ENCODE measurements at places on chromosomes 1 and 21.

DNA sequence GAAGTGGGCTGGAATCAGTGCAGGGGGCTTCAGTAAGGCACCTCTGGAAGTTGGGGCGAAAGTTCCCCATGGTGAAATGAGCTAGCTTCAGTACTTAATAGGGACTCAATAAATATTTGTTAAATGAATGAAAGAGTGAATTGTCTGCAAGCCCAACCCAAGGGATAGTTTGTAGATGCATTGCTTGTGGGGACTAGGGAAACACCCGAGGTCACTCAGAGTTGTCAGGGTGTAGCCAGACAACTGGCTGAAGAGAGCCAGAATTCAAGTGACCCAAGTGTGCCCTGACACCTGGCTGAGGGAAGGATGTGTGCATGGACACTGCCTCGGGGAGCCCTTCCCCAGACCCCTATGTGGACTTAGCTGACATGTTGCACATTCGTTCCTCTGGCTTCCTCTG lies 1.3 kb upstream of the SLC26A9 start:
- no peak for DNase-seq

DNA sequence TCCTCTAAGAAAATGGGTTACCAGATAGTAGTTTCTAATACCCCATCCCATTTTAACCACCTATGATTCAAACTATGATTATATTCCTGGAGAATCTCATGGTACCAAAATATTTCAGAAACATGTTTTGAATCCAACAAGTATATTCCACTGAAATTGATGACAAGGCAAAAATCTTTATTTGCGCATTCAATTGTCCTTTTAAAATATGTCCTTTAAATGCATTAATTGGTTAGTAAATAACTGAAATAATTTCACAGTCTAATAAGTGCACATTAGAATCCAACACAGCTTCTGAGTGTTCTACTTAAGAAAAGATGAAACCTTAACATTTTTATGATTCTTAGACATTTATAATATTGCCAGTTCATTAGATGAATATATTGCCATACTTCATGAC lies 356.6 kb downstream of the SETD4 start:
- no peak for DNase-seq

DNA sequence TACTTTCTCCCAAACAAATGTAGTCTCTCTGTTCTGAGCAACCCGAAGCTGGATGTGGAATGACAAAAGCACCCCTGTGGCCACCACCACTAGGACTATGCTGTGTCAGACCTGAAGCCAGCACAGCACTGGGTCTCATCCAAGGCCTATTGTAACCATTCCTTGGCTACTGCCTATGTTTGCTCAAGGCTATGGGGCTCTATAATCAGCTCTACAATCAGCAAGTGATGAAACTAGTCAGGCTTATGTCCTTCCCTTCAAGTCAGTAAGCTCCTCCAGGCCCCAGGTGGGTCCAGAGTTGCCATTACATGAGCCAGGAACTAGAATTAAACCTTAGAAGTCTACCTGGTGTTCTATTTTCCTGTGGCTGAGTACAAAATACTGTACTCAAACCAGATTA lies 370.2 kb downstream of the TBX15 start:
- no peak for DNase-seq

- DNase-seq, result no peak
Measured at GRCh38 chr1:186845576-186846210, 16.9 kb downstream of the PLA2G4A start.

- DNase-seq, result no peak
Measured at GRCh38 chr1:7425229-7425628, 345.9 kb upstream of the VAMP3 start.

DNA sequence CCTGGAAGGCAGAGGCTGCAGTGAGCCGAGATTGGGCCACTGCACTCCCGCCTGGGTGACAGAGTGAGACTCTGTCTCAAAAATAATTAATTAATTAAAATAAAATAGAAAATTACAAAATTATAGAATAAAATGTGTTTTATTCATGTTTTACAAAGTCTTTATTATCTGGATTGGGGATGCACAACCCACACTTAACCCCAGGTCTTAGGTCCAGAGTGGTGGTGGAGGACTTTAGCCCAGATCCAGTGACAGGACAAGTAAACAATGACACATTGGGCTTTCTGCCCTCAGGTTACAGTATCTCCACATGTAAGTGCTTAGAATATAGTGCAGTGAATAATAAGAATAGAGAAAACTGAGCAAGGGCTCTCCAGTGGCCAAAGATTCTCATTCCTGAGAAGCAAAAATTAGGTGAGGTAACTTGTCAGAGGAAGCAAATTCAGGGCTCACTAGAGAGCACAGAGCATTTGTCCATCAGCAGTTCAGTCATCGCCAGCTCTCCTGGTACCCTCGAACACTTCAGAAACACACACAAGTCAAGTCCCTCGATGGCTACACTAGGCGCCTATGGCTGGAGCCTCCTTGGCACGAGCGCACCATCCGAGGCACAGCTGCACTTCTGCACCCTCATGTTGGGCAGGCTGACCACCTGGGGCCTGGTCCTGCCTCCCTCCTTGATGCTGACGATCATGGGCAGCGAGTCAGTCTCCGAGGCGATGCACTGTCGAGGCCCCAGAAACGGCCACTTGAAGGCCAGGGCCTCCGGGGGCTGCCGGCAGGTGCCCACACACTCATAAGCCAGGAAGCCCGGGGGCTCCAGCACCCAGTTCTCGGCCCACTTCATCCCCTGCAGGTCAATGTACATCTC lies 2.6 kb downstream of the LEFTY1 start:
- no peak for DNase-seq

DNA sequence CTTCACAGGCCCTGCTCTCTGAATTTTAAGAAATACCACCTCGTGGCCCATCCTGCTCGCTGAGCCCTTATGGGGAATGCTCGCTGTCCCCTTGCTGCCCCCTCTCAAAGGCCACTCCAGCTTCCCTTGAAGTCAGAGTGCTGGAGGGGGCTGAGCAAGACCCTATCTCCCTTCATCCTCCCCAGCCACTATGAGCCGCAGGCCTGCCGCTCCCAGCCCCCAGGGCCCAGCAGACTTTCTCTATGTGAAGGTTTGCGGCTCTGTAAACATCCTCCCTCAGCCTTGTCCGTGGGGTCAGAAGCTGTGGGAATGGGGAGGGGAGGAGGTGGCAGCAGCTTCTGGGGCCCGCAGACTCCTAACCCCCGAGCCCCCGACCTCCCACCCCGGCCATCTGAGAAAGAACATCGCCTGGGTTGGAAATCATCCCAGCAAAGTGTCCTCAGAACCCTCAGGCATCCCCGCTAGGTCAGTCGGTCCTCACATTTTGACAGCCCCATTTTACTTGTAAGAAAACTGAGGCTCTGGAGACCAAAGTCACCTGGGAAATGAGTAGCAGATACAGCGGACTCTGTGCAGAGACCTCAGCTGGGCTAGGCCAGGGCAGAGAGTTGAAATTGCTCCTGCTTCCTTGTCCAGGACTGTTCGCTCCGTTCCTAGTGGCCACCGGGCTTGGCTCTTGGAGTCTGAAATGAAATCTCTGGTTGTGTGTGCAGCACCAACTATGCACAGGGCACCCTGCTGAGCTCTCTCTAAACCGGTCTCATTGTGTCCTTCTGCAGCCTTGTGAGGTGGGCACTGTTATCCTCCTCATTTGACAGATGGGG lies 4.4 kb downstream of the KCNQ4 start:
- DNase-seq, result no peak

GRCh38 chr1:241569848-241570247 lies 37.7 kb downstream of the KMO start:
- no peak for DNase-seq

DNA sequence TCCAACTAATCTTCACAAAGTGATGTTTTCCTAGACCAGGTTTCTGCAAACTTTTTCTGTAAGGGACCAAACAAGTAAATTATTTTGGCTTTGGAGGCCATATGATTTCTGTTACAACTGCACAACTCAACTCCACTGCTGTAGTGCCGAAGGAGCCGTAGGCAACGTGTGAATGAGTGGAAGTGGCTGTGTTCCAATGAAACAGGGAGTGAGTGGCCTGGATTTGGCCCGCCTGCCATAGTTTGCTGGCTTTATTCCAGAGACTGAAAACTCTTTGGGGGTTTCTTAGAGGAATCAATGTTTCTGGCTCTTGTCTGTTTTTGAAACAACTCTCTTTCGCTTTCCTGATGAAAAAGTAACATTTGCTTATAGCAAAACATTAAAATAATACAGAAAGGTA lies 12.6 kb upstream of the ACTL8 start:
- no peak for DNase-seq

DNA sequence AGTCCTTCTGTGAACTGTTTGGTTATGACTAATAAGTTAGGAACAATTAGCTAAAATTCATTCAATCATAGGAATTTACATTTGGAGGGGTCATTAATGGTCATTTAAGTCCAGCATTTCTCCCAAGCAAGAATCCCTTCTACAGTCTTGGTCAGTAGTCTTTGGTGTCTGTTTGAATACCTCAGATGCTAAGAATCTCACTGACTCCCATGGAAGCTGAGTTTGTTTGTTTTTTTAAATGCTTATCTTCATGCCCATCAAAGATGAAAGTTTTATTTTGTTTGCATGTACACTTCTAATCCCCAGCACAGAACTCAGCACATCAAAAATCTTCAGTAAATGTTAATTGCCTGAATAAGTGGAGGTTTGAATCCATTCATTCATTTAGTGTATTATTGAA lies 41.3 kb upstream of the SLC44A3 start:
- DNase-seq, result no peak

DNA sequence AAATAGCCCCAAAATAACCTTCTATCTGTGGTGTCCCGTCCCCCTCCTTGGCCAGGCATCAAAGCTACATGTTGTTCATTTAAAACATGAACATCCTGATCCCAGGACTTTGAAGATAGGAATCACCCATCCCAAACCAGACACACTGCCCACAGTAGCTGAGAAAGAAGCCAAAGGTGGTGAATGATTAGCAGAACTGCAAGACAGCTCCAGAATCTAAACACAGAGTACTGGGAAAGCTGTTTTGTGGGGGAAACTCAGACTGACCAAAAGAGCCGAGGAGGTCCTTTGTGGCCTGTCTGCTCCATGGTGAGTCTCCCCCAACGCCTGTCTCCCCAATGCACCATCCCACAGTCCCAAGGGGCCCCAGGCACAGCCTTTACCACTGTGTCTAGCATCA lies 7.3 kb upstream of the TEDDM1 start:
- DNase-seq, result no peak

GRCh38 chr1:170967042-170967910 lies 31.9 kb downstream of the MROH9 start:
- DNase-seq, result peak; percentile 21

- DNase-seq, result no peak
Measured at GRCh38 chr1:207109004-207109403, 5.0 kb downstream of the C4BPA start.

GRCh38 chr1:115839029-115839678 lies 1.8 kb downstream of the NHLH2 start:
- DNase-seq, result peak; percentile 38

GRCh38 chr21:32442566-32443318 lies 30.2 kb downstream of the EVA1C start:
- DNase-seq, result no peak

GRCh38 chr21:26041431-26042180 lies 129.0 kb downstream of the APP start:
- peak; percentile 53 for DNase-seq

GRCh38 chr21:36587388-36587787 lies 107.5 kb upstream of the CLDN14 start:
- DNase-seq, result no peak

DNA sequence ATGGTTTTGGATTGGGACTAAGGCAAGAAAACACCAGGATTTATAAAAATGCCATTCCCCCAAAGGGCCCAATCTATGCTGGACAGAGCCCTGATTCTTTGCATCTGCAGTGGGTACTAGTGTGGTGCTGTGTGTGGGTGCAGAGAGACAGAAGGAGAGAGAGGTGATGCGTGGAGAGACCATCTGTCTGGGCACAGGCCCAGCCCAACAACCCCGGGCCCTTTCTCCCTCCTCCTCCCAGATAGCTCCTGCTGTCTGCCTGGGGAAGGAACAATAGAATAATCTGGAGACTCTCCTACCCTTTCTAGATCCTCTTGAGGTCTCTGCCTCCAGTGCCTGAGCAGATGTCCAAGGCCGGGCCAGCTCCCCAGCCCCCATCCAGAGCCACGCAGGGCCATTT lies 15.1 kb downstream of the KIAA1614 start:
- DNase-seq, result peak; percentile 60

DNA sequence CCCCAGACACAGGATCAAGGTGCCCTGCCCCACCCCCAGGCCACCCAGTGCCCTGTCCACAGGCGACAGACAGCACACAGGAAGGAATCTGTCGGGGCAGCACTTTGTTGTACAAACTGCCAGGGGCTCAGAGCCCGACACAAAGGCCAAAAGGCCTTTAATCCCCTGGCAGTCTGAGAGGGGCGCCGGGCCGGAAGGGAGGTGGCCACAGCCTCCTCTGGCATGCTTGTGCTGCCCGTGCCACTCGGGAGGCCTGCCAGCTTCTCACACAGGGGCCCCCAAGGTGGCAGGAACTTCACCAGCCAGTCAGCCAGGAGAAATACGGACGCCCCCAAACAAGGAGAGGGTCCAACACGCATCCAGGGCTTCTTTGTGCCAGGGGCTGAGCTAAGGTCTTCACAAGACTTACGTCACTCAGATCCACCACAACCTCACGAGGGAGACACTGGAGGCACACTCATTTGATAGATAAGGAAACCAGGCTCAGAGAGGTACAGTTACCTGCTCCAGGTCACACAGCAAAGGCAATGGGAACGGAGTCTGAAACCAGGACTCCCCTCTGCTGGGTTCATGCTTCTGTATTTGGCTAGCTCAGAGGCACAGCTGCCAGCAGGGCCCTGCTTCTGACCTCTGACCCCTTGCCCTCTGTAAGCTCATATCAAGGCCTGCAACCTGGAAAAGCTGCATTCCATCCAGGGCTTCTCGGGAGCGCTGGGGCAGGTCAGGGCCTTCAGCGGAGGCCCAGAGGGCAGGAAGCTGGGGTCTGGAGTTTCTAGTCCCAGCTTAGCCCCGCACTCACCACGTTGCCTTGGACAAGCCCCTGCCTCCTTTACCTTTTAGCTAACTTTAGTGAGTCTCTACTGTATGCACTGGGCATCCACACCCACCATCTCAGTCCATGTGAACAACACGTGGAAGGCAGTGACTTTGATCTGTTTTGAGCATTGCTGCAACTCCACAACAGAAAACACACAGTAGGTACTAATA lies 34.8 kb downstream of the HSPG2 start:
- DNase-seq, result no peak

- peak; percentile 83 for DNase-seq
Measured at GRCh38 chr1:244047621-244048255, 3.3 kb upstream of the ZBTB18 start.

DNA sequence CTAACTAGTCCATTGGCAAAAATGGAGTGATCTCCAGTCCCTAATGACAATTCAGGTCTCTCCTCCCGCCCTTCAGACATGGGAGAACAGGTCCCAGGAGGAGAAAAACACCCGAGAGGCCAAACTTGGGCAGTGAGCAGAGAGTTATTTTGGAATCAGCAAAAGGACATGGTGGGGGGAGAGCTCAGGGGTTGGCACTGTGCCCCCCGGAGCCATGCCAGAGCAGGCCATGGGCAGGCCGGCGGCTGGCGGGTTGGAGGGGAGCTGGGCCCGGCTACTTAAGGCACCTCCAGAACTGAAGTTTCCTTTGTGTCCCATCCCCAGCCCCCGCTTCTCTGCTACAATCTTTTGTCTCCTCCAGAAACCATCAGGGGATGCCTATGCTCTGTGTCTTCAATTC lies 7.1 kb downstream of the LGR6 start:
- DNase-seq, result no peak
